ENCODE measurements at places on chromosomes 6 and 20.
A peak's percentile ranks its signal among the peaks of the same experiment; 100 is the strongest.

- no peak for DNase-seq
These were observed 4.1 kb downstream of the FAM210B start for GRCh38 chr20:56362833-56363413.

- DNase-seq: no peak
These were observed 7.7 kb upstream of the HTR1B start for GRCh38 chr6:77470983-77471382.

DNA sequence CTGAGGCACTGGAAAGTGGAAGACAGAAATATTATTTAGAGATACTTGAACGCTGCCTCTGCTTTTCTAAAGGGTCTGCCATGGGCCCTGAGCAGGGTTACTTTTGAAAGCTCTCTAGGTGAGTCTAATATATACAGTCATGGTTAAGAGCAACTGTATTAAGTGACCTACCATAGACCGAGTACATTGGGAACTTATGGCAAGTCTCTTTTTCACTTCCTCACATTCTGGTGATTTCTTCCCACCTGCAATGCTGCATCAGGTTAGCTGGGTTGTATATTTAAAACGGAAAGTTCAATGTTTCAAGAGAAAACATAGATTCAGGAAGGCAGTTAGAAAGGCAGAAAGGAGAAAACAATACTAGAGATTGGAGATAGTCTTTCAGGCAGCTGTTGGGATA is 154.7 kb downstream of the PHF3 start:
- DNase-seq: no peak

GRCh38 chr6:8831366-8832152 is 396.2 kb upstream of the SLC35B3 start:
- DNase-seq: no peak

DNA sequence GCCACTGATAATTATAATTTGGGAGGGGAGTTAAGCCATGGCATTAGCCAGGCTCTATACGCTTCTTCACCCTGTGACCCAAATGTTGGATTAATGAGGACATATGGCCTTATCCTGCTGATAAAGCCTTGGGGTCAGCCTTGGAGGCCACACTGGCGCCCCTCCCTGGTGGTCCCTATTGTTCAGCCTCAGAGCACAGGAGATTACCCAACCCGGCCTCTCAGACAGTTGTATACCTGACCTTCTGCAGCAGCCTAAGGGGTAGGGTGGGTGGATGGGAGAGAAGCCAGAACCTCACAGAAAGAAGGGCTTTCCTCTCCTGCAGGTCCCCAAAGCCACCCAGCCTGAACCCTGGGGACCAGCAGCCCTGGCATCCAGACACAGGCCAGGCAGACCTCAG is 76.8 kb downstream of the LINC00237 start:
- no peak for DNase-seq

GRCh38 chr20:438571-439469 is 23.5 kb downstream of the TBC1D20 start:
- DNase-seq: peak; percentile 21

GRCh38 chr6:168699631-168700295 is 258.8 kb downstream of the SMOC2 start:
- DNase-seq: no peak

DNA sequence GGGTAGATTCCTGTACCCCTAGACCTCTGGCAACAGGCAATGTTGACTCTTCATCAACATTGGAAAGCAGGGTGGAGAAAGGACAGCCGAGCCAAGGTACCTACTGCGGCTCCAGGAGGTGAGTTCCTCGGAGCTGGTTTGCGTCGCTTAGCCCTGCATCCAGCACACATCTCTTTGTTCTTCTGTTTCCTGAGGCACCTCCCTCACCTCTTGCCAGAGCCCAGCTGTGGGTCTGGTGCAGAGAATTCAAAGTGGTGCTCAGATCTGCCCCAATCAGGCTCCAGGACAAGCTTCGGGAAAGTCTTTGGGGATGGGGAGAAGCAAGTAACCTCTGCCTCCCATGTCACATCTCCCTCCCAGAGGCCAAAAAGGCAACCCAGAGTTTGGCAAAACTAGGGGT is 2.2 kb downstream of the KCNG1 start:
- DNase-seq: no peak

DNA sequence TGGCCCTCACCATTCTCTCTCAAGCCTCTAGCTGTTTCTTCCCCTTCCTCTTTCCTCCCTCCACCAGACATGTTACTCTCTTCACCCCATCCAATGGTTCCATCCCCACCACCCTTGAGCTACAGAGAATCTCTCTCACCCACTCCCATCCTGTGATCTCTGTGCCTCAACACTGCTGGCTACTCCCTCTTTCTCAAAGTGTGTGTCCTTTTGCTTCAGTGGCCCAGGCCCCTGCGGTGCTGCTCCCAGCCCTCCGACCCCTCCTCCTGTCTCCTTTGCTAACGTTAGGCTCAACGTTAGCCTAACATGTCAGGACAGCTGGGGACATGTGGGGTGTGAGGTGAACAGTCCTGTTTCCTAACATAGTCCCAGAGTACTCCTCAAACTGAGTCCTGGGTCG is 5.9 kb downstream of the NELFE start:
- no peak for DNase-seq

- no peak for DNase-seq
These were observed 5.6 kb downstream of the MYLK2 start for GRCh38 chr20:31824554-31825313.

GRCh38 chr6:110063594-110064263 is 85.6 kb downstream of the GPR6 start:
- no peak for DNase-seq

- DNase-seq: no peak
These were observed 45.5 kb downstream of the IRF4 start for GRCh38 chr6:437037-437392.

DNA sequence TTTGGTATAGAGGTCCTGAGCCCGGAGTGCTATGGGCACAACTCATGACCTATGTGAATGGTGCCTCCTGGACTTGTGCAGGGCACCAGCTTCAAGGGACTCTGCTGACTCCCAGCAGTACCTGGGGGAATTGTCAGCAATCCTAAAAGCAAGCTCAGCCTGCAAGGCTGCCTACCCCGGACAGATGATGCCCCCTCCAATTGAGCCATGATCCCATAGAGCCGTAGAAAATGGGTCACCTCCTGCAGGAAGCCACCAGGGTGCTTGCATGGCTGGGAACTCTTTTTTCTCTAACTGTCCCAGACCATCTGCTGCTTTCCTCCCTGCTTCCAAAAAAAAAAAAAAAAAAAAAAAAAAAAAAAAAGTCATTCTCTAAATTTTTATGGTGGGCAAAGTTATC is 12.9 kb upstream of the PRND start:
- no peak for DNase-seq

DNA sequence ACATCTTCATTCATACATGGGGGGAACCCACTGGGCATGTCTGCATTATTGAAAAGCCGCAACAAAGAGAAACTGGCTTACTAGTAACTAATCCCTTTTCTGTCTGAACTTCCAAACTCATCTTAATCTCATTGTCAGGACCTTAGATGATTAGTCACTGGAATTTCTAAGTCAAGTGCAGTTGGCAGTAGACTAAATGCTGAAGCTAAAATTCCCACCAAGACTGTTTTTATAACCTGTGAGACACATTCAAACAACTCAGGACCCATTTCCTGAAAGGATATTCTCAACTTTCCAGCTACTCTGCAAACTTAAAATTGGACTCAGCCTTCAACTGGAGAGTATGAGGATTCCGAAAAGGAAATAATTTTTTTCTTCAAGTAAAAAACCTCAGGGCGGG is 94.8 kb upstream of the SCAF8 start:
- no peak for DNase-seq

GRCh38 chr20:37801921-37802320 is 101.0 kb upstream of the VSTM2L start:
- DNase-seq: no peak

GRCh38 chr20:21862259-21862946 is 156.9 kb downstream of the PAX1 start:
- DNase-seq: no peak

DNA sequence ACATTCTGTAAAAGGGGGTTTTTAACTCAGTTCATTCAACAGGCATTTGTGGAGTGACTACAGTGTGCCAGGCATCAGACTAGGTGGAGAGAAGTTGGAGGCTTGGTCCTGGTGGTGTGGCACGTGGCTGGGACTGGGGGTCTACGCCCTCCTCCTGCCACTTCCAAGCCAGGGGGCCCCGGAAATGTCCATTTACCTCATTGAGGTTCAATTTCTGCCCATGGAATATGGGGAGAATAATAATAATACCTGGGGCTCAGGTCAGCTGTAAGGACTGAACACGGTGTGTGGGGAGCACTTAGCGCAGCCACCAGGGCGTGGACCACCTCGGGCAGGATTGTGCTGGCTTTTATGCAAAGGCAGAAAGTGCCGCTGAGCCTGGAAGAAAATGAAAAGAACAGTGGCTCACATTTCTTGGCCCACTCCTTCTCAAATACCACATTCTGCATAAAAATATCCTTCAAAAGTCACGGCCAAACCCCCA is 229.4 kb downstream of the ANKRD60 start:
- DNase-seq: no peak

- DNase-seq: no peak
These were observed 32.7 kb upstream of the RNF8 start for GRCh38 chr6:37321101-37321500.

GRCh38 chr6:48990739-48991138 is 472.3 kb downstream of the MMUT start:
- no peak for DNase-seq

- DNase-seq: no peak
These were observed 13.9 kb downstream of the PLCB4 start for GRCh38 chr20:9082741-9083140.

DNA sequence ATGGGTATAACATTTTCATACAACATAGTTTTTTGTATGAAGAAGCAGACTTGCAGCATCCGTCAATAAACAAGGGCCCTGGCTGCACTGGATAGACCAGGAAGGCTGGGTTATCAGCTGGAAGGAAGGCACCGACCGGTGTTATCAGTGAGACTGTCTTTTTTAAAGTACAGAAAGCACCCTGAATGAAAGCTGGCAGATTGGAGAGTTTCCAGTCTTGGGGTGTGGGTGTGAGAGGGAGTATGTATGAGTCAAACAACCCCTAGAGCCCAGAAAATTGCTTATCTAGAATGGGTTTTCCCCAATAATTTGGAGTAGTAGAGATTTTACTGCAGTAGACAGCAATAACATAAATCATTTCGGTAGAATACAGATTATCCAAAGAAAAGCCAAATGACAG is 42.4 kb downstream of the TXLNB start:
- no peak for DNase-seq

DNA sequence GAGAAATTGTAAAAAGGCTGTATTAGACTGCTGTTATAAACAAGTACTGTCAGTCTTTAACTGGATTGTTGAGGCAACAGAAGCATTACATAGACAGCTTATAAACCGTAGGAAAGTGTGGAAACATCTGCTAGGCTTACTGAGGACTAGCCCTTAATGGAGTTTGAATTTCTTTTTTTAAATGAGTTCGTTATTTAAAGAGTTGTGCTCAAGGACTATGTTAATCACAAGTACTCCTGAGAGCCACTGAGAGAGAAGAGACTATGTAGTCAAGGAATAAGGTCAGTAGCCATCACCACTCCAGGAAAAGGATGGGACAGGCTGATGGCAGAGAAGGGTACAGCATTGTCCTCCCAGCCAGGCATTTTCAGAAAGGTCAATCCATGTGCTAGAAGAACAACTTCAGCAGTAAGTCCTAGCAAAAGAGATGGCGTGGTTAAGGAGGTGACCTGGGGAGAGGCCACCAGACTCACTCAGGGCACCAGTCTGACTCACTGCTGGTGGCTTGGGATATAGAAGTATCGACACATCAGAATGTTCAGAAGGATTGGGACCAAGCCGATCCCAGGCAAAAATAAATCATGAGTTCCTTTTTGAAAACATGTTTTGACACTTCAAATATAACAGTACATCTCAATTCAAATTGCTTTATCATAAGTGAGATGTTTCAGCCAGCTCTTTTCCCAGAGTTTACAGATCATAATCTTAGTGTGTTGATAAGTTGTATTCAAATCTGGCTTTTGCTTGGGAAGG is 6.4 kb downstream of the RPS12 start:
- no peak for DNase-seq

DNA sequence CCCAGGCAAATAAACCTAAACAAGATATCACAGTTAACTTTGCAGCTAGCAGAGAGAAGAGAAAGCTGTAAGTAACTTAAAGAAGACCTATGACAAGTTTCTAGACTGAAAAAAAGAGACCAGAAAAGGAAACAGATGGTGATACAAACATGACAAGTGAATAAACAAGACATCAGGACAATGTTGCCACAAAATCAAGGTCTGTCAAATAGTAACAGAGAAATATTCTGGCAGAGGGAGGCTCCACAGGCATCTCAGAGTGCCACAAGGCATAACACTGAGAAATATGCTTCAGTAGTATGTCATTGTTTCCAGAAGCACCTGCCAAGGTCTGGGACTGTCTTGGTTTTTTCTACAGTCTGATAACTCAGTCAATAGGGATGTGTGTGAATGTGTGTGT is 332.2 kb downstream of the KHDRBS2 start:
- no peak for DNase-seq

DNA sequence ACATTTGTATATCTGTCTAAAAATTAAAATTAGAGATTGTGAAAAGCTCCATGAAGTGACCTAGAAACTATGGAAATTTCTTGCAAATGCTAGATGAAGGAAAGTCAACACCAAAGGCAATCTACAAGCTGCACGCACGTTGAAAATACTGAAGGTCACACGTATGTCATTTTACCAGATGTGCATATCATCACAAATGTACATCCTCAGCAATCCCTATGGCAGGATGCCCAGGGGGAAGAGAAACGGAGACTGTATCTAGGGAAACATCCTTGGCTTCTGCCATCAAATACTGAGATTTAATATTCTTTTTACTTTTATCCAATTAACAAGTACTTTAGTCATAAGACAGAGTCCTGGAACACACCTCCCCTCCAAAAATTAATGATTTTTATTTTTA is 672.0 kb downstream of the RNF144B start:
- DNase-seq: no peak

DNA sequence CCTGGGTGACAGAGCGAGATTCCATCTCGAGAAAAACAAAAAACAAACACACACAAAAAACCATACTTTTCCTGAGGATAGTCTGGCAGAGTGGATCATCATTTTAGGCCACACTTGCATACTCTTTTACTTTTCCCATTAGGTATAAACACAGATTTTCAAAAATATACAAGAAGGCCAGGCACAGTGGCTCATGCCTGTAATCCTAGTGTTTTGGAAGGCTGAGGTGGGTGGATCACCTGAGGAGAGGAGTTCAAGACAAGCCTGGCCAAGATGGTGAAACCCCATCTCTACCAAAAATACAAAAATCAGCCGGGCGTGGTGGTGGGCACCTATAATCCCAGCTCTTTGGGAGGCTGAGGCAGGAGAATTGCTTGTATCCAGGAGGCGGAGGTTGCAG is 85.5 kb downstream of the ARHGAP18 start:
- DNase-seq: no peak

DNA sequence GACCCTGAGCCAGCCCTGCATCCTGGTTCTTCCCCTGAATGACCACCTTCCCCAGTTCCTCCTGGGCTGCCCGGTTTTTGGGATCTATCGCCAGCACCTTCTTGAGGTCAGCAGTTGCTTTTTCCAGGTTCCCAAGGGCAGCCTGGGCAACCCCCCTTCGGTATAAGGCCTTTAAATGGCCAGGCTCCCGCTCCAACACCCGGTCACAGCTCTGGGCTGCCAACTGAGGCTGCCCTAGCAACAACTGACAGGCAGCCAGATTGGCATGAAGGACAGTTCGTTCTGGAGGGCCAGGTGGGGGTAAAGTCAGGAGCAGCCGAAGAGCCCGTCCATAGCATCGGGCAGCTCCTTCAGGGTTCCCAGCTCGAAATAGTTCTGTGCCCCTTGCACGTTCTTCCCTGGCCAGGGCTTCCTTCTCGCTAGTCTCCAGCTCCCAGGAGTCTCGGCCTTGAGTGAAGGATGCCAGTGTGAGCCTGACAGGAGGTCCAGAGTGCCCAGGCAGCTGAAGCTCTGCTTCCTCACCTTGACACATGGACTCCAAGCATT is 778 bp upstream of the ATF6B start:
- DNase-seq: no peak

Data from activated CD8-positive, alpha-beta memory T cell treated with anti-CD3 and anti-CD28 coated beads for 1 hour (primary cell).